NCI-H187 (cell line): ENCODE measurements at places on chromosomes 2 and 18.

GRCh38 chr2:176405477-176405876 lies 136.2 kb downstream of the MTX2 start:
- no peak for DNase-seq

- no peak for DNase-seq
Observed at GRCh38 chr18:12008842-12009580, 27.7 kb downstream of the IMPA2 start.

- DNase-seq, result no peak
Observed at GRCh38 chr2:120667981-120668380, 67.7 kb upstream of the GLI2 start.

GRCh38 chr2:189022053-189022481 lies 47.9 kb downstream of the COL3A1 start:
- DNase-seq, result no peak

- DNase-seq, result no peak
Observed at GRCh38 chr18:37285825-37286224, 279.8 kb downstream of the CELF4 start.

DNA sequence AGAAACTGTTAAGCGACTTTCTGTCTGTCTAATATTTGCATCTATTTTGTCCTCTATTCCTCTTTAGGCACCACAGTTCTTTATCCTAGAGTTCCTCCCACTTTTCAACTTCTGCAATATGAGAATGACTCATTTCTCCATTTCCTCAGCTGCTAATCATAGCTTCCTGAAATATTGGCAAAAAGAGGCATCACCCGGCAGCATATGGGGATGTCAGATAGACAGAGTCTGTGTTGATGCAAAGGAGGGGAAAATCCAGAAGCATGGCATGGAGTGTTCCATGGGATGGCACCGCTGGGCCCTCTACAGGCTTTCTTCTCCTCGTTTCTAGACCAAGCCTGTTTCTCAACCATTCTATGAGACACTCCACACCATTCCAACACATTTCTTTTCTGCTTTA lies 93.4 kb downstream of the DOCK10 start:
- DNase-seq, result no peak

DNA sequence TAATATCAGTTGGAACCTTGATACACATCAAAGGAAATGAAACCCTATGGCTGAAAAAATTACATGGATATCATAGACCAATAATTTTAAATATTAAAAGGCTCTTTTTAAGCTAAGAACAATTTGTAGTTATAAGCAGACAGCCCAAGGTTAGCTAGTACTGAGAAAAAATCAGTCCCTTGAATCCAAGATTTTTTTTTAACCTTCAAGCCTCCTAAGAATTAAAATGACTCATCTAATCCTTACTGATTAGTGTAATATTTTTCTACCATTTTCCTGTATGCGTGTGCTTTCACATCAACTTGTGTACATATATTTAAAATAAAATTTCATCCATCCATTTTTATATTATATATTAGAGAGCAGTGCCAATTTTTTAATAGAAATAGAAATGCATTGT lies 1004.9 kb upstream of the ZEB2 start:
- no peak for DNase-seq
